Fibroblast of skin of right quadriceps (primary cell): ENCODE measurements at places on chromosomes 6 and 20.

- DNase-seq, result peak; percentile 56
Observed at GRCh38 chr6:140475086-140475485, 1100.6 kb upstream of the CITED2 start.

DNA sequence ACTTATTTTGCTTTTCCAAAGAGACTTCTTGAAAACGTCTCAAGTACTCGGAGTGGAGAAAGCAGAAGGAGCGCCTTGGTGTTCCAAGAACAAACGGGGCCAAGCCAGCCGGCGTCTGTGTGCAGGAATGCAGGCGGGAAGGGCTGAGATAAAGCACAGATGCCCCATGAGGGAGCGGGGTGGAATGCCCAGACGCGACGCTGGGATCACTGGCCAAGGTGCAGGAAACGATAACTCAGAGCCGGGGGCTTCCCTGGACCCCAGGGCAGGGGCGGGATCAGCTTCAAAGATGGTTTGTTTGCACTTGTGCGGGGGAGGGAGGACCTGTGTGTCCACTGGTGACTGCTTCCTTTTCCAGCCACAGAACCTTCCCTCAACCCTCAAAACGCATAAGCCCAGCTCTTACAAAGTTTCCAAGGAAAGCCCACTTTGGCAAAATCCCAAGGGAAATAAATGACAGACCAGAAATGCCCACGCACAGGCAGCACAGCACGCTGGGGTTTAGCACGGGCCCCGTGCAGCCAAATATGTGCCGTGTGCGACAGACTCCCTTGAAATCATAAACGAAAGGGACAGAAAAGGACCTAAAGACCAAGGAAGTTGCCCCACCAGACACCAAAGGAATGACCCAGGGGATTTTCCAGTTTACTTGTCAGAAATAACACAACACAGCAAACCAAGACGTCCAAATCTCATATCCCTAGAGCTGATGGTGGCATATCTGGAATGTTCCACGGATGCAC is 113.9 kb downstream of the NFATC2 start:
- peak; percentile 40 for DNase-seq

DNA sequence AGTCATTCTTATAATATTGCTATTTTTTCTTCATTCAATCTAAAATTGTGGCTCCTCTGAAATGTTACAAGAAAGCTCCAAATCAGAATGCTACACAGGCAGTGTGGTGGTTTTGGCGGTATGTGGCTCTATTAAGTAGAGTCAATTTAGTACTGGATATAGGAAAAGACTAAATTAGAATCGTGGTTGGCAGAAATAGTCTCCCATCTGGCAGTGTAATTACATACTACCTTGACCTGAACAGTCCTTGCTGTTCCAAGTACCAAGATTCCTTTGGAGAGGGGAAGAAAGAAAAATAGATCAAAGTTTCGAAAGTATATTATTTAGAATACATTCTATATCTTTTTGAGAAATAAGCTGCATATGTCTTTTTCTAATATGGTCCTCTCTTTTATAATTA is 78.2 kb downstream of the C6orf118 start:
- no peak for DNase-seq

DNA sequence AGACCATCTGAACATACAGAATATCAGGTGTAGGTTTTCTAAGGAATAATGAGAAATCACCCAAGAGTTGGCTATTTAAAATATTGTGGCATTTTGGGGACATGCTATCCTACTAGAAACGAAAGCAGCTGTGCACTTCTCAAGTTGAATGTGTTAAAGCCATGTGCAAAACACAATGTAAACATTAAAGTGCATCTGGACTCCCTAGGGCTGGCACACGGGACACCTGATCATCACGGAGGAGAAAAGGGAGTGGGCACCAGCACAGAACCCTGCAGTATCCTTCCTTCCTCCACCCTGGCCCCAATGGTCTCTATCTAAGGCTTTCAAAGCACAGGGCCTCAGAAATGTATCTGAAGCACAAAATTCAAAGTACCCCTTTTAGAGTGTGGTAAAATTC is 94.3 kb downstream of the INSM1 start:
- DNase-seq, result no peak

DNA sequence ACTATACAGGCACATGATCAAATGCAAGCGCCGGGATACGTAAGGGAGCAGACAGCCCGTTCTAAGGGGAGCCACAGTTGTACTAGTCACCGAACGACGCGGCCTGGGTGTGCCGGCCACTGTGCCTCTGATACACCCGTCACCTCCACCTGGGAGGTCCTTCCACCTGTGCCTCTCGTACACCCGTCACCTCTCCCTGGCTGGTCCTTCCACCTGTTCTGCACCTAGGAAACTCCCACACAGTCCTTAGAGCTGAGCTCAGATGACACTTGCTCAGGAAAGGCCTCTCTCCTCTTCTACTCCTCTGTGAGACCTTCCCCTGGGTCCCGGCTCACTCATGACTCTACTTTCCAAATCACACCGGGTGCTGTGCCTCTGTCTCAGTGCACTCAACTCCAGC is 245.0 kb downstream of the TTLL2 start:
- no peak for DNase-seq

GRCh38 chr20:18527836-18528235 is 20.1 kb downstream of the SEC23B start:
- peak; percentile 26 for DNase-seq

DNA sequence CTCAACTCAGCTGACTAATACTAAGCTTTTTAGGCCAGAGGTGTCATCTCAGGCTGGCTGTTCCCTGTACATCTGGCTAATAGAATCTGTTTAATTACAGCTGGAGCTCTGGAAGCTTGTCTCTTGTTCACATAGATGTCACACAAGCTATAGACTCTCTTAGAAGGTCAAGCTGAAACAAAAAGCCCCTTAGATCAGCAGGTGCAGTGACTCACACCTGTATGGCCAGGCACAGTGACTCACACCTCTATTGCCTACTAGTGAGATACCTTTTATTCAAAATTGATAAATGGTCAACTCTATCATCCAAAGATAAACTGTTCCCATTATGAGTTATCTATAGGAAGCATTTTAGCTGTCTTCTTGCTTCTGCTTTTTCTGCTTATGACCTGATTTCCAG is 29.9 kb upstream of the MTHFD1L start:
- no peak for DNase-seq

DNA sequence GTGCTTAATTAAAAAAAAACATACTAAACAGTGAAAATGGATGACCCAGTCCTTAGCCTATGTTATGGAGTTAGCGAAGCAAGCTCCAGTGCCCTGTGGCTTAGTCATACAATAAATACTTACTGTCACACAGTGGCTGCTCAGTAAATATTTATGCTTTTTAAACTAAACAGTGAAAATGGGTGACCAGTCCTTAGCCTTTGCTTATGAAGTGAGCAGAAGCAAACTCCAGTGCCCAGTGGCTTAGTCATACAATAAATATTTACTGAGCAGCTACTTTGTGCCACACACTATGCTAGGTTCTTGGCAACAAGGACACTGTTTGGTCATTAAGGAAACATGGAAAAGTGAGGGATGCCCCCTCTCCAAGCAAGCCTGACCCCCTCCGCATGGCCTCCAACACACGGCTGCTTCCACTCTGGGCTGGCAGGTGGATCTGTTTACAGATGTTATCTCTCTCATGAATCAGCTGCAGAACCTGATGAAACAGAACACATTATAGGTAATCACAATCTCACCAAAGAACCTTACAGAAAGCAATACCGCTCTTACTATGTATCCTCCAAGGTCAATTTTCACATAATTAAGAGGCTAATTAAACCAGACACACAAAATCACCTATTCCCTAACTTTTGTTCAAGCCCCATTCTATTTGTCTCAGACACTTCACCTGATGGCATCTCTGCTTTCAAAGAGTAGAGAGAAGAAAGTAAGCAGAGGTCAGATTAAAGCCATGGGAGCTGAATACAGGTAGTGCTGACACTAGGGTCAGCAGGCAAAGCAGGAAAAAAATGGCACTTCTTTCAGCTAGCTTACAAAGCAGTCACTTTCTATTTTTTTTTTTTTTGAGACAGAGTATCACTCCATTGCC is 27.3 kb downstream of the CDK5RAP1 start:
- peak; percentile 30 for DNase-seq

DNA sequence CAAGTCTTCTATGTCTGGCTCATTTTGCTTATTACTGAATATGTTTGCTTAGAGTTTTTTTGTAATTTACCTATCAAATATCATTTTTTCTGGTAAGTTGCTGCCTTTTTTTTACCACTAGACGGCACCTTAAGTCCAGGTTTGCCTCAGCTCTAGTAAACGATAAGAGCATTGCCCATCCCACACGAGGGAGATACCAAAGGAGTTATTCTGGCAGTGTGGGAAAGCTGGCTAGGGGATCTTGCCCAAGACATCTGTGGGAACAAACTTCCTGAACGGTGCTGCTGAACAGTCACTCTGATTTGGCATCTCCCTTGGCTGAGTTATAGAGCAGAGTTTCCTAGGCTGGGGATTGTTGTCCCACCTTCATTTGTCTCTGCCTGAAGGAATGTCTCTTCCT is 306.4 kb downstream of the COL12A1 start:
- DNase-seq, result peak; percentile 43

DNA sequence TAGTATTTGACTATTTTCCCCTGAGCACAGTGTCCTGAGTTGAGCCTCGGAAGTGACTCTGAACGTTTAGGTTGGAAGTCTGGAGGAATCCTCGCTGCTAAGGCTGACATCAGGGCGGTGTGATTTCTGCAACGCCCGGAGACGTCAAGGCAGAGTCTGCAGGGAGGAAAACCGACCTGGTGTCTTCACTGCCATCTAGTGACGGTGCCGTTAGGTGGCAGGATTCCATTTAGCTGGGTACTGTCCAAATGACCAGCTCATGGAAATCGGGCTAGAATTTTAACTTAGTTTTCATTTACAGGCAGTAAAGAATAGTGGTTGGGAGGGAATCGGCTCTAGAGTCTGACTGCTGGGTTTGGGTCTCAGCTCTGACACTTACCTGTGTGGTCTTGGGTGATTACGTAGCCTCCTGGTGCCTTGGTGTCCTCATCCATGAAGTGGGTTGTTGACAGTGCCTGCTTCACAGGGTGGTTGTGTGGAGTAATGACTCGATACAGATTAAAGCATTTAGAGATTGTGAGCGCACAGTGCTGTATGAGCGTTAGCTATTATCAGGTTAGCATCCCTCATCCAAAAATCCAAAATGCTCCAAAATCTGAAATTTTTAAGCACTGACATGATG is 35.0 kb downstream of the FOXF2 start:
- peak; percentile 50 for DNase-seq

- peak; percentile 10 for DNase-seq
Observed at GRCh38 chr20:60584221-60584620, 626.0 kb downstream of the CDH26 start.

GRCh38 chr20:47815866-47816265 is 30.6 kb upstream of the SULF2 start:
- no peak for DNase-seq

- no peak for DNase-seq
Observed at GRCh38 chr20:62306414-62307187, 3.8 kb downstream of the ADRM1 start.

- DNase-seq, result no peak
Observed at GRCh38 chr6:146974351-146974750, 229.9 kb upstream of the STXBP5 start.

DNA sequence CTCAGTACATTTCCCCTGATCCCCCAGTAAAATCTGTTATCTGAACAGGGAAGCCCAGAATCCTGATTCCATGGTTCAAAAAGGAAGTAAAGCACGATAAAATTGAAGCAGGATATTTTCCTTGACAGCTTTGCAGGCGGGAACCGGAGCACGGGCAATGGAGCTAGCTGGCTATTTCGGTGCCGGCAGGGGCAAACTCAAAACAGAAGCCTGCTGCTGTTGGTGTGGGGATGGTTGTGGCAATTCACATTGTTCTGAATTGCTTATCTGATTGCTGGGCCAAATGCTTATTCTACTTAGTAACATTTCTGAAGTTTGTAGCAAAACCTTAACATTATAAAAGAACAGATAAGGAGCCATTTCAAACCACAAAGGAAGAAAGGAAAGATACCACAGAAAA is 172.4 kb downstream of the MMS22L start:
- no peak for DNase-seq

- DNase-seq, result no peak
Observed at GRCh38 chr6:87074101-87074621, 20.7 kb downstream of the CGA start.

DNA sequence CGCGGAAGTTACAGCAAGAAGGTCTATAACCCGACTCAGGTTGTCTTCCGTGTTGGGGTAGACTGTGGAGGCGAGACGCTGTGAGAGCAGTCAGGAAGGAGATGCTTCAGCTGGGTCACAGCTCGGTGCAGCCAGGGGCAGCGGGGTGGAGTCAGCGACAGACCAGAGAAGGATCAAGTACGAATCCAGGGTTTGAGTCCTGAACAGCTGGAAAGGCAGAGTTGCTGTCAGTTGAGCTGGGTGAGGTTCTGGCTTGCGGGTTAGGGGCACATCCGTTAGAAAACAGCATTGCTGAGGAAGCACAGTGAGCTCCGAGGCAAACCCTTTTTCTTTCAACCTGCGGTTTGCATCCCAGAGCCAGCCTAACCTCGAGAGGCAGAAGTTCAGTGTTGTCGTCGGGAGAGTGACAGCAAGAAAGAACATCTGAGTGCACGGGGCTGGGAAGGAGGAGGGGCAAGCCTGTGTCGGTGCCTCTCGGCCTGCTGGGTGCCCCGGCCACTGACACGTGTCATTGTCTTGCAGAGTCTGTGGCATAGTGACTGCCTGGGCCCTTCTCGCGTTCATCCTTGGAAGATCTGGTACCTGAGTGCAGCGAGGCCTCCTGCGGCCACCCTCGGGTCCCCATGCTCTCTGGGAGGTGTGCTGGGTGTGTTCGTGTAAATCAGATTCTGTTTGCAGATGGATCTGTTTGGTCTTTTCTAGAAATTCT is 20.0 kb downstream of the PNLDC1 start:
- no peak for DNase-seq

DNA sequence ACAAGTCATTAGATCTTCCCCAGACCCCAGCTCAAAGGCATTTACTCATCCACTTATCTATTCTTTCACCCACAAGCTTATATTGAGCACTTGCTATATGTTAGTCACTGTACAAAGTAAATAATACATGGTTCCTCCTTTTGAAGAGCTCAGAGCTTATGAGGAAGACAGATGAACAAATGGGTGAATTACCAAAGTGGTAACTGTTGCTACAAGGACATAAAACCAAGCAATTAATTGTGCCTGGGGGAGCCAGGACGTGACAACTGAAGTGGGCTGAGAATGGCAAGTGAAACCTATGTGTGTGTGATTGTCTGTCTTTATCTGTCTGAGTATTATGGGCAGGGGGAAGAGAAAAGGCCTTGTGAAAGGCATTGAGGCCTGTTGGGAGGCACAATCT is 45.6 kb upstream of the AKIRIN2 start:
- no peak for DNase-seq

- DNase-seq, result no peak
Observed at GRCh38 chr6:47392251-47392650, 82.5 kb upstream of the TNFRSF21 start.

GRCh38 chr20:13355941-13356486 is 134.9 kb downstream of the ISM1 start:
- DNase-seq, result no peak

GRCh38 chr6:70651326-70651905 is 16.3 kb upstream of the SMAP1 start:
- no peak for DNase-seq

GRCh38 chr6:127457456-127458064 is 1.6 kb downstream of the KIAA0408 start:
- peak; percentile 83 for DNase-seq
